Osteocyte (in vitro differentiated cells): ENCODE measurements at places on chromosomes 1 and 21.

- DNase-seq: no peak
These were observed 6.9 kb downstream of the RPL11 start for GRCh38 chr1:23698466-23698865.

DNA sequence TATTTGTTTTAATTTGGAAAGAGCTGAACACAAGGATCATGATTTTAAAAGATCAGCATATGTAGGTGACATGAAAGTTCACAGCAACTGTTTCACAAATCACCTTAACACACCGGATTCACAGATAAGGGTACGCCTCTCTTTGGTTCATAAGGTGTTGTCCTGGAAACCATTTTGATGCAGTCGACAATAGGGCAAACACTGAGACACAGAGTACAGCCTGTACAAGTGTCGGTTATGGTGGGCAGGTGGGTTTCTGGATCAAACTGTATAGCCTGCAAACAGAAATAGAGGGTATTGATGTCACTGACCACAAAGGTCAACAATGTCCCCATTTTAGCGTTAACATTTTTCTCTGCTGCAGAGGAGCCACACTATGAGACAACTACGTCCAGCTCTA, 357.3 kb downstream of the PTBP2 start:
- DNase-seq: no peak

- no peak for DNase-seq
These were observed 146.9 kb downstream of the MIS18A start for GRCh38 chr21:32131960-32132359.

DNA sequence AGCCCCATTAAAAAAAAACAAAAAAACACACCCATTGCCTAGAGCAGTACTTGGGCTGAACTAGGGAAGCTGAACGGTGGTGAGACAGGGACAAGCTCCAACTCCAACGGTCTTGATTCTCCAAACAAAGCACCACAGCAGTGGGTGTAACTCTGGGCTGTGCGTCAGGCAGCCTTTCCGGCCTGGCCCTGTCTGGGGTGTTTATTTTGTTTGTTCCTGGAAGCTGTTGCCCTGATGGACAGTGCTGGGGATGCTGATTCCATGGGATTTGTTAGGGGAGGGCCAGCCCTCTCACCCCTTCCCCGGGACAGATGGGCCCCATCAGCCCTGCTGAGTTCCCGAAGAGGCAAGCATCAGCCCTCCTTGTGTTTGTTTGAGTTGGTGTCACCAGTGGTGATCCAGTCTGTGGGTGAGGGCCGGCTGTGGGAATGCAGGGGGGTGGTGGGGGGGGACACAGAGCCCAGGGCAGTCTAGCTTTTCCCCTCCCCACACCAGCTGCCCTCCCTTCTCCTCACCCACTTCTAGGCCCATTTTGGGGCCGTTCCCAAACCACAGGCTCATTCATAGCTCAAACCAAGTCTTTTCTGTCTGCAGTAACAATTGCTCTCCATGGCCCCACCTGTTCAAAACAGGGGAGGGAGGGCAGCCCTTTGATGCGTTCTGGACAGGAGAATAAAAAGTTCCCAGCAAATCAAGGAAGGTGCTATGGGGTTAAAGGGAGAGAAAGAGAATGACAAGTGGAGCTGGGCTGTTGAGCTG, 4.5 kb downstream of the WNT2B start:
- DNase-seq: no peak

- no peak for DNase-seq
These were observed 287.8 kb upstream of the RGS18 start for GRCh38 chr1:191870490-191870889.
